Thyroid gland (tissue), 4 donors: ENCODE measurements at places on chromosomes 6 and 20.

DNA sequence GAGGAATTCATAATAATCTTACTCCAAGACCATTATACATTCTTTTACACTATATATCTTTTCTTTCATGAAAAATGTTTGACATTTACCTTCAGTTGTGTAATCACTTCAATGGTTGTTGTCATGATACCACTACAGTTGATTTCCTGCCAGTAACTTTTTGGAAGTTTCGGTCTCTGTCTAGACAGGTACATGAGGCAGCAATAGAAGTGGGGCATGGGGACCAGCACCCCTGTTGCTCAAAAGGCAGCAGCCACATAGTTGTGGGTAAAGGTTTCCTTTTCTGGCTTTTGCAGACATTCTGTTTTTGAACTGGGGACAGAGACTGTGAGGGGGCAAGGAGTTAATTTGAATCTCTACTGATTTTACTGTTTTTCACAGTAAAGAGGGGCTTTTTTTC, 14.1 kb downstream of the SAMD5 start:
- no peak overlapping the region for H3K27ac ChIP-seq
- H3K27me3 ChIP-seq: no peaks in the 10 kb centered on the region
- DNase-seq: no peak
- H3K4me1 ChIP-seq: no peaks in the 10 kb centered on the region
- H3K36me3 ChIP-seq: no peaks in the 10 kb centered on the region

- no peak overlapping the region for H3K27ac ChIP-seq
- no peaks in the 10 kb centered on the region for H3K36me3 ChIP-seq
- H3K27me3 ChIP-seq: no peaks in the 10 kb centered on the region
- DNase-seq: no peak
Observed at GRCh38 chr6:89952105-89952671, 57.9 kb downstream of the GJA10 start.

GRCh38 chr20:15232243-15232642, 894.8 kb upstream of the FLRT3 start:
- no peaks in the 10 kb centered on the region for H3K4me1 ChIP-seq
- no peaks in the 10 kb centered on the region for H3K27me3 ChIP-seq
- no peak for DNase-seq
- H3K36me3 ChIP-seq: no peaks in the 10 kb centered on the region

DNA sequence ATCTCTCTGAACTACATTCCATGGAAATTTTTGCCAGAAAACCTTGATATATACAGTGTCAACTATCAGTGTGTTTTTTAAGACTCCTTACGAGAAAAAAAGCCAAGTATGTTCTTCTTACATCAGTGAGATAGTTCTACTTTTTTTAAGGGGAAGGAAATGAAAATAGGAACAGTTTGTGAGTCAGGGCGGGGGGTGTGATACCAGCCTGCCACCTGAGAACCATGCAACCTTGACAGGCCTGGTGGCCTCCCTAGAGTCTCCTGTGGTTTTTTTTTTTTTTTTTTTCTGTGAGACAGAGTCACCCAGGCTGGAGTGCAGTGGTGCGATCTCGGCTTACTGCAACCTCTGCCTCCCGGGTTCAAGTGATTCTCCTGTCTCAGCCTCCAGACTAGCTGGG, 96.3 kb upstream of the GCM1 start:
- DNase-seq: no peak
- no peak overlapping the region for H3K27ac ChIP-seq
- H3K36me3 ChIP-seq: no peaks in the 10 kb centered on the region
- no peaks in the 10 kb centered on the region for H3K27me3 ChIP-seq
- H3K4me1 ChIP-seq: no peaks in the 10 kb centered on the region

GRCh38 chr6:14804001-14804784, 441.7 kb upstream of the JARID2 start:
- H3K27ac ChIP-seq: no peak overlapping the region
- H3K27me3 ChIP-seq: no peaks in the 10 kb centered on the region
- no peak for DNase-seq

- DNase-seq: peak; percentile 45
- H3K4me1 ChIP-seq: peaks cover 11% of the 10 kb centered on the region
- no peak overlapping the region for H3K27ac ChIP-seq
- no peaks in the 10 kb centered on the region for H3K27me3 ChIP-seq
- H3K4me3 ChIP-seq: no peak overlapping the region
Observed at GRCh38 chr20:32510601-32511357, 74.4 kb downstream of the NOL4L start.

DNA sequence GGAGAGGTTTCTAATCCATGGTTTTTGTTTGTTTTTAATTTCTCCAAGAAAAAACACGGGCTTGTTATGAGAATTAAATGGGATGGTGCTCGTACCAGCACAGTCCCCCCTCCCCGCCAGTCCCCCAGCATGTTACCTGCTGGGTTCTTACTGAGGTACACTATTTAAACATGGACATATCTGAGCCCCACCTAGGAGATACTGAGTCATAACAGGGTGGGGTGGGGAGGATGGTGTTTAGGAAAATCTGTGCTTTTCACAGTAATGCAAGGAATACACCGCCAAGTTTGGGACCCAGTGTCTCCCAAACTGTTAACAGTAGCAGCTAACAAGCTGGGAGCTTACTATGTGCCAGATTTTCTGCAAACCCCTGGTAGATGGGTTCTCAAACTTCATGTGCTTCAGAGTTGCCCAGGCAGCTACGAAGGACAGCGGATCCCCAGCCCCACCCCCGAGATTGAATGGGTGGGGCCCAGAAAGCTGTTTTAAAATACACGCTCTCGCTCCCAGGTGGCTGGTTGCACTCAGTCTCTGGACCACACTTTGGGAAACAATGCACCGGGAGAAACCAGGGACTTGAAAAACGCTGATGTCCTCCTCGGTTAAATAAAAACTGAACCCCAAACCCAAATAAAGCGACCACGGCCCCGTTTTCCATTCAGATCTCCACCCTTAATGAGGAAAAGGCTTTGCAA, 995 bp downstream of the ZFP64 start:
- peak overlapping the region; percentile 80 for H3K27ac ChIP-seq

- H3K4me1 ChIP-seq: no peaks in the 10 kb centered on the region
- H3K27ac ChIP-seq: no peak overlapping the region
- no peak overlapping the region for H3K4me3 ChIP-seq
- H3K36me3 ChIP-seq: no peaks in the 10 kb centered on the region
- H3K27me3 ChIP-seq: no peaks in the 10 kb centered on the region
- DNase-seq: no peak
Observed at GRCh38 chr20:43306837-43307236, 117.1 kb upstream of the PTPRT start.
